Midbrain (tissue), 1 donor: ENCODE measurements at places on chromosomes 5 and 9.

DNA sequence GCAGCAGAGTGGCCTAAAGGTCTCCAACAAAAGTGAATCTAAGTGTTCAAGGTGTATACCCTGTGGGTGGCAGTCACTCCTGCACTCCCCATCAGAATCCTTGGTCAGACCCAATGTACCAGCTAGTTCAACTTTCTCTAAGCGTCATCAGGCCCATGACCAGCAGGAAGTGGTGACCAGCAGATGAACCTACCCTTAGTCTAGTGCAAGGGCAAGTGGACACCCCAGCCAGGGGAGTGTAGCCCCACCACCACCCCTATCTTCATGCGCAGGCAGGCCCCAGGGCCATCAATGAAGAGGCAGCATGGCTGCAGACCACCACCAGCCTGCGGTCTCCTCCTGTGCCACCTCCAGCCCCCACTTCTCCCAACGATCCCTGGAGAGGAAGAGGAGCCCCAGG lies 213.1 kb downstream of the AGTPBP1 start:
- no peak for DNase-seq

DNA sequence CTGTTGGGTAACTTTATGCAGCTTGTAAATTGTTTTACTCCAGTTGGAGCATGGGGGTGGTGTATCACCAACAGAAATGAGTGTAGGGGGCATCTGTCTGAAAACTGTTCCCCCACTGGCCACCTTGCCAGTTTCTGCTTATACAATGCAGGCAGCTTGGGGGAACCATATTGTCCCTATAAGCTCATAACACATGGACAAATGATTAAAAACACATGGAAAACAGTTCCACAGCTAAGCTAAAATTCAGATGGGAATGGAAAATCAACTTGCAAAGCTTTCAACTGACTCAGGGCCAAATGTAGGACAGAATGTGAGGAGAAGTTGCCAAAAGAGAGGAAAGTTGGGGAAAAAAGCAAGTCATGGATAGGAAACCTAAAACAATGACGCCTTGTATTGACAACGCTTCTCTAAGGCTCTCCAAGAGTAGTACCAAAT lies 7.9 kb upstream of the CER1 start:
- no peak for DNase-seq

DNA sequence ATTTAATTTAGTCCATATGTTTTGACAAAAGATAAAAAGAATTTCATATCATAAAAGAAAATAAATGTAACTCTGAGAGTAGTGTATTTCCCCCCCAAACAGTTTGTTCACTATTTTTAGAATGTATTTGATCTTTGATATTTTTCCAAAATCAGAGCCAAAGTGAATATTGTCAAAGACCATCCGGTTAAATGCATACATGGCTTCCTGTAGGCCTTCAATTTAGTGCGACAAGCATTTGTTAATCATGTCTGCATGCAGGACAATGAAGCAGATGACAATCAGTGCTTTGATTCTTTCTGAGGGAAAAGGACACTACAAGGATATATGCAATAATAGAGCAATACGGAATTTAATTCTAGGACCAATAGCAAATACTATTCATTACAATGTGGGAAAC lies 79.8 kb downstream of the ACTBL2 start:
- DNase-seq, result no peak

- peak; percentile 83 for DNase-seq
Observed at GRCh38 chr9:133144142-133144903, 19.4 kb downstream of the GBGT1 start.

DNA sequence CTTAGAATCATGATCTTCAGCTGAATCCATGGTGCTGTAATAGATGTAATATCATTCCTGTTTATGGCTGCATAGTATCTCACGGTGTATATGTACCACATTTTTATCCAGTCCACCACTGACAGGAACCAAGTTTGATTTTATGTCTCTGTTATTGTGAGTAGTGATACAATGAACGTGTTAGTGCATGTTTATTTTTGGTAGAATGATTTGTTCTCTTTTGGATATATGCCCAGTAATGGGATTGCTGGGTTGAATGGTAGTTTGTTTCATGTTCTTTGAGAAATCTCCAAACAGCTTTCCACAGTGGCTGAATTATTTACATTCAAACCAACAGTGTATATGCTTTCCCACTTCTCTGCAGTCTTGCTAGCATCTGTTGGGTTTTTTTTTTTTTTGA lies 175.1 kb upstream of the CDH10 start:
- no peak for DNase-seq
